Cortex of kidney (tissue), 1 donor: ENCODE measurements at places on chromosomes 4 and X.

DNA sequence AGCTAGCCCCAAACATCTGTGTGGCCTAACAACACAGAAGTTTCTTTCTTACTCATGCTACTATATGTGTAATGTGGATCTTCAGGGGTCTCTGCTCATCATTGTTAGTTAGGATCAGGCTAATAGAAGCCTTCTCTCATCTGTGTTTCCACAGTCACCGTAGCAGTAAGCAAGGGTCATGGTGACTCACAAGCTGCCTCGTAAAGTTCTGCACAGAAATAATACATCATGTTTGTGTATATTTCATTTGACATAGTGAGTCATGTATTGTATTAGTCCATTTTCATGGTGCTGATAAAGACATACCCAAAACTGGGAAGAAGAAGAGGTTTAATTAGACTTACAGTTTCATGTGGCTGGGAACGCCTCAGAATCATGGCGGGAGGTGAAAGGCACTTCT, 38.7 kb downstream of the SLC4A4 start:
- DNase-seq, result no peak

- DNase-seq, result no peak
Measured at GRCh38 chr4:159433337-159433736, 330.5 kb downstream of the RAPGEF2 start.

DNA sequence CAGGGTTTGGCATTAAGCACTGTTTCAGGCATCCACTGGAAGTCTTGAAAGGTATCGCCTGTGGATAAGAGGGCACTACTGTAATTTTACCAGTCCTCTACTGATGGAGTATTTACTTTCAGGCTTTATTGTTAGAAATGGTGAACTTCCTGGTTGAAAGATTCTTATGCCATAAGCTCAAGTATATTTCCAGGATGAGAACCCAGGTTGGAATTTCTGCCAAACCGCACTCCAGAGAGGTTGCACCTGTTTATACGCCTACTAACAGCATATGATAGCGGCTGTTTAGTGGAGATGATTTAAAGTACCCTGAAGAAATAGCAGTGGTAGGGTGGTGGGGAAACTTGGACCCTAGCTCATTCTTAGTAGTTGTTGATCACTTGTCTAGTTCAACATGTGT, 9.9 kb downstream of the FNIP2 start:
- no peak for DNase-seq

GRCh38 chr4:27366104-27366823, 505.6 kb downstream of the STIM2 start:
- no peak for DNase-seq

- DNase-seq, result no peak
Measured at GRCh38 chrX:85326234-85327059, 53.0 kb downstream of the POF1B start.

- DNase-seq, result no peak
Measured at GRCh38 chrX:16075087-16075486, 48.3 kb upstream of the GRPR start.

DNA sequence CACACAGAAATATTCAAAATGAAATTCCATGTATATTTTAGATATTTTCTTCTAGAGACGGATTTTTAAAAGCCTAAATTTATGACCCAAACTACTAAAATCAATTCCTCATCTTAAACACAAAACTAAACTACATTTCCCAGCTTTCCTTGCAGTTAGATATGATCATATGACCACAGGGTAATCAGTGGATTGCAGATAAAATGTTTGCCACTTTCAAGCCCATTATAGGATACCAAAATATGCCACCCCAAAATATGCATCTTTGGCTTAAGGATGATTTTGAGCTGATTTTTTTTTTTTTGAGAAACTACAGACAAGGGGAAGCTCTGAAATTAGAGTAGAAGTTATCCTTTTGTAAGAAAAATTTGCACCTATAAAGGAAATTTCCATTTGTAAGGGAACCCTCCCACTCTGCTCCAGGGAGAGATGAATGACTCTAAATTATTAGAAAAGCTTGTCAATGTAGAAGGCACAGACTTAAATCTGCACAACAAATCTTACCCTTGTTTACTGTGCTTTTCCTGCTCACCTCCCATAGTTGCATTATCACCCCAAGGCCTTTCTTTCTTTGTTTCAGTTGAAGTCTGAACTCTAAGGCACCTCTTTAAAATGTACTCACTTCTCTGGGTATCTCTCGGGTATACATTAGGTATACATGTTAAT, 503.0 kb downstream of the PDHA2 start:
- DNase-seq, result no peak

- DNase-seq, result no peak
Measured at GRCh38 chrX:104391906-104392305, 137.2 kb upstream of the ESX1 start.

- no peak for DNase-seq
Measured at GRCh38 chrX:47247206-47247998, 14.6 kb downstream of the USP11 start.

GRCh38 chr4:127967141-127967775, 2.1 kb downstream of the ABHD18 start:
- no peak for DNase-seq

DNA sequence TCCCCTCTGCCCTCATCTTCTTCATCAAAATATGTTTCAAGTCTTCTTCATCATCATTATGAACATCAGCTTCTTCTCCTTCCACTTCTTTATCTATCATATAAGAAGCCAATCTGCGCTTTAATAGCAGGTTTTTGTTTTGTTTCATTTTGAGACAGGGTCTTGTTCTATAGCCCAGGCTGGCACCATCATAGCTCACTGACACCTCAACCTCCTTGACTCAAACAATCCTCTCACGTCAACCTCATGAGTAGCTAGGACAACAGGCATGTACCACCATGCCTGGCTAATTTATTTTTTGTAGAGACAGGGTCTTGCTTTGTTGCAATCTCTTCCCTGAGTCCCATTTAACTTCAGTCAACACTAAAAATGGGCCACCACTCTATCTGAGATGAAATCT, 27.0 kb downstream of the PRDM5 start:
- DNase-seq, result no peak

DNA sequence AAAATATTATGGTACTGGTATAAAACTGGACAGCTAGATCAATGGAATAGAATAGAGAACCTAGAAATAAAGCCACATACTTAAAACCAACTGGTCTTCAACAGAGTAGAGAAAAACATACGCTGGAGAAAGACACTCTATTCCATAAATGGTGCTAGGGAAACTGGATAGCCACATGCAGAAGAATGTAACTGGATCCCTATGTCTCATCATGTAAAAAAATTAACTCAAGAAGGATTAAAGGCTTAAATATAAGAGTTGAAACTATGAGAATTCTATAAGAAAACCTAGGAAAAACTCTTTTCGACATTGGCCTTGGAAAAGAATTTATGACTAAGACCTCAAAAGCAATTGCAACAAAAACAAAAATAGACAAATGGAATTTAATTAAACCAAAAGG, 114.6 kb downstream of the PCDH18 start:
- DNase-seq, result no peak

- DNase-seq, result no peak
Measured at GRCh38 chrX:134566506-134566905, 91.8 kb downstream of the PLAC1 start.

GRCh38 chr4:156169011-156169410, 215.3 kb upstream of the CTSO start:
- no peak for DNase-seq

DNA sequence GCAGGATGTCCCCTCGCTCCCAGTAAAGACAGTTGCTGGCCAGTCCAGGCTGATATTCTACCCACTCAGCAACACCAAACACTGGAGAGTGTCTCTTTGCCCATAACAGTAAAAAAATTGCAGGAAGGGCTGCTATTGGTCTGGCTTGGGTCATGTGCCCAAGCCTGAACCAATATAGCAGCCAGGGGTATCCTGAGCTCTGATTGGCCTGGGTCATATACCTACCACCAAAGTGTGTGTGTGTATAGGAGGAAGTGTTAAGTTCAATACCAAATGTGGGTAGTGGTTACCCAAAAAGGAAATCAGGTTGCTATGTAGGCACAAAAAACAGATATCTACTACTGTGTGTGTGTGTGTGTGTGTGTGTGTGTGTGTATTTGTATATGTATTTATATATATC, 373.2 kb downstream of the BCOR start:
- DNase-seq, result no peak

DNA sequence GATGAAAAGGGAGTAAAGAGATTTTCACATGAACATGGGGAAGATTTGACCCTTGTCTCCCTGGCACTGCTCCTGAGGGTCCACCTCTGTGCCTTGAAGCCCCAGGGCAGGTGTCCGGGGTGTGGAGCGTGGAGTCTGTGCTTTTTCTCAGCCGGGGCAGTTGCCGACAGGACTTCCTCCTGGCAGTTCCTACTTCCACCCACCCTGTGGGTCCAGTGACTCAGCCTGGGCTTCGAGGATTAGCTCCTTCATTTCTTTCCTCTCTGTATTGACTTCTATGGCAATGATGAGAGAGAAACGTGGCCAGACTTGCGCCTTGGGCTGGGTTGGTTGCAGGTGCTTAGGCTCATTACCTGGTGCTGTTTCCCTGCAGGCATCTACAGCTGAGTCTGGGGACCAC, 35.9 kb upstream of the CLCN4 start:
- no peak for DNase-seq

DNA sequence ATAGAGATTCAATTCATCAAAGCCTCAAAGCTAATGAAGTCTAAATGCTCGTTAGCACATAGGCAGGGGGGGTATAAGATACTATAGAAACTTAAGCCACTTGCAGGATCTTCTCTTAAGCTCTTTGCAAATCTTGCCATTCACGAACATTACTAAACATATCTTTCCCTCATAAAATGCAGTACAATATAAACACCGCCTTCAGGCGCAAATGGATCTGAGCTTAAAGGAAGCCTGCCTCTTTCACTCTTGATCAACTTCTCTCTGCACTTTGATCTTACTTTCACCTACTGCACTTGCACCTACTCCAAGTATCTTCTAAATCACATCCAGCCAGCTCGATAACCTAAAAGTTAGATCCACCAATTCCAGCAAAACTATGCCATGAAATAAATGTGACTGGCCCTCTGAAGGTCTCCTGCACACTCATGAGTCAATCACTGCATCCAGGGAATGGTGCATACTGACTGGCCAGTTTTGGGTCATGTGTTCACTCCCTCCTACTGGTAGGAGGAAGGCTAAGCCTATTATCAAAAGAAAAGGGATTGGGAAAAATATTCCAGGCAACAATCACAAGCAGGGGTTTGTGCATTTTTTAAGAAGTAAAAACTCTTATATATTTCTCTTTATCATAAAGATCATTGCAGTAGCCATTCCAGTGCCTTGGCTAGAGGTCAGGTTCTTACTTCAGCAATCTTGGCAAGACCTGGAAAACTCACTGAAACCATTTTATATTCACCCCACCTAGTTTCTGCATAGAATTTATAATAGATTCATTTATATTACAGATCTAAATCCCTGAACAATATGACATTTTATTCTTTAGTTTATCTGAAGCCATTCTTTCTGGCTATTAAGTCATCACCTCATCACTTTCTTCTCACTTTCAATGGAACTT, 222.0 kb downstream of the PPP3CA start:
- DNase-seq, result no peak

DNA sequence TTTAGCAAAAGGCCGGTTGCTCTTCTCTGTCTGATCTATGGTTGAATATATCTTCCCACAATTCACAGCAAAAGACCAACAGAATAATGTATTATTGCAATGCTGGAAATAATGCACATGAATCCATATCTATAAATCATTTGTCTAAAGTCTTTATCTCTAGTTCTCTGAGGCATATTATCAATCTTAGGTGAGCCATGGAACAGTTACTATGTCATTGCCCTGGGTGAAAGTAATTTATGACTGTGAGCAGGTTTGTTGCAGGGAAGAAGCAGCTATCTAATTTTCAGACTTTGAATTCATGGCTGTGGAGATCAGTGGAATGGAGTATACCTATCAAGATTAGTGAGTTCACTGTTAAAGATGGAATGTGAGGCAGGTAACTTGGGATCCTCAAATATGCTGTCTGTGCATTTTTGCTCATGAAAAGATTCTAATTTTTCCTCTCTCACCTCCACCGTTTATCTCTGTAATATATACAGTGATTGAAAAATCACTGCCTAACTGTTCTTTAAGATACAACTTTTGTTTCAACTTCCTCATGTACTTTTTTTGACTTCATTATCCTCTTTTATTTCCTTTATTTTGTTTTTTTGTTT, 256.8 kb upstream of the ARSJ start:
- no peak for DNase-seq

- DNase-seq, result no peak
Measured at GRCh38 chr4:57214654-57215411, 104.6 kb upstream of the IGFBP7 start.

DNA sequence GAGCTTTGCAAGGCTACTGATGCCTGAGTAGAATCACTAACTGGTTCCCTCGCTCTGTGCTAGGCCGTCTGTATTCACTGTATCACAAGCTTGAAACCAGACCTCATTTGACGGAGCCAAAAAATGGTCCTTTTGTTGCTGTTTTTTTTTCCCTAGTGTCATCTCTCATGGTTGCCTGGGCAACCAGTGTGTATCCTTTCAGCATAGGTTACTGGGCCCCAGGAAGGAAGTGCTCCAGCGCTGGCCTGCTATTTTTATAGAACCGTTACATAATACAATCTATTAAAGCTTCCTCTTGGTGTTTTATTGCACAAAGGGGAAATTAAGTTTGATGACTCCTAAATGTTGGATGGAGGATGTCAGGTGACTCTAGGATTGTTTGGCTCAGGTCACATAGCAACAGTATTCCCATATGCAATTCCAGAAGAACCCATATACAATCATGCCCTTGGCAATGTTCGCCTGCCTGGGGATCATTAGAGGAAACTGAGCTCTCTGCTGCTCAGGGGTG, 220.4 kb downstream of the SPRY1 start:
- no peak for DNase-seq

GRCh38 chr4:87026800-87027495, 92.1 kb downstream of the AFF1 start:
- no peak for DNase-seq

DNA sequence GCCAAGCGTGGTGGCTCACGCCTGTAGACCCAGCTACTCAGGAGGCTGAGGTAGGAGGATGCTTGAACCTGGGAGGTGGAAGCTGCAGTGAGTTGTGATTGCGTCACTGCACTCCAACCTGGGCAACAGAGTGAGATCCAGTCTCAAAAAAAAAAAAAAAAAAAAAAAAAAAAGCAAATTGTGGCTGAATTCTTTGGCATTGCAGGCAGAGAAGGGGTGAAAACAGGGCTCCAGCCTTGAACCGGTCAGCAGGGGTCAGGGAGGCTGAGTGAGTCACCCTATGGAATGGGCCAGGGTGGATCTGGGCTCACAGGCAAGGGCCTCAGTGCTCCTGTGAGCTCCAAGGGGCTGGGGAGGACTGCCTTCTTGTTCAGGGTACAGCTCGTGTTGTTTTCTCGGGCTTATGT, 13.2 kb upstream of the FAM3A start:
- DNase-seq, result no peak

DNA sequence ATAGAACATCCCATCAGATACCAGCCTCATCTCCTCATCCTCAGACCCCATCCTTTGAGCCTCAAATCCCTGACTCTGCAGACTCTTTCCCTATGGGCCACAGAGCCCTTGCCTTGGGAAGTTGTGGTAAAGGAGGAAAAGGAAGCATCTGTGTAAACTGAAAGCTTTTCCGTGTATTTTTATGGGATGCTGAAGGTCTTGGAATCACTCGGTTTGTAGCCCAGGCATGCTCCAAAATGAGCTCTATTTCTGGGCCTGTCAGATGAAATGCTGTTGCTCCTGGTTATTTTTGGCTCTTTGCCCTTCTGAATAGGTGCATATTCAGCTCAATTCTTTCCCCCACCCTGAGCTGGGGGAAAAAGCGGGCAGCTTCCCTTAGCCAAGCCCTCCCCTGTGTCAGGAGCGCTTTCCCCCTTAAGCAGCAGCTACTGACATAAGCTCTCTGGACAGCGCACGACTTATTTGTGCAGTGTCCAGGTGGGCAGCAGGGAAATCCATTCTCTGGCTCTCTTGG, 5.0 kb upstream of the SEL1L3 start:
- DNase-seq, result no peak

GRCh38 chrX:50888884-50889283, 21.7 kb upstream of the BMP15 start:
- no peak for DNase-seq
